Esophagus mucosa (tissue), 1 donor: ENCODE measurements at places on chromosomes 6 and 20.

- ATAC-seq: peak; percentile 64
Measured at GRCh38 chr20:51126337-51126736, 103.4 kb upstream of the KCNG1 start.

- ATAC-seq: no peak
Measured at GRCh38 chr6:196543-196942, 95.7 kb upstream of the DUSP22 start.

DNA sequence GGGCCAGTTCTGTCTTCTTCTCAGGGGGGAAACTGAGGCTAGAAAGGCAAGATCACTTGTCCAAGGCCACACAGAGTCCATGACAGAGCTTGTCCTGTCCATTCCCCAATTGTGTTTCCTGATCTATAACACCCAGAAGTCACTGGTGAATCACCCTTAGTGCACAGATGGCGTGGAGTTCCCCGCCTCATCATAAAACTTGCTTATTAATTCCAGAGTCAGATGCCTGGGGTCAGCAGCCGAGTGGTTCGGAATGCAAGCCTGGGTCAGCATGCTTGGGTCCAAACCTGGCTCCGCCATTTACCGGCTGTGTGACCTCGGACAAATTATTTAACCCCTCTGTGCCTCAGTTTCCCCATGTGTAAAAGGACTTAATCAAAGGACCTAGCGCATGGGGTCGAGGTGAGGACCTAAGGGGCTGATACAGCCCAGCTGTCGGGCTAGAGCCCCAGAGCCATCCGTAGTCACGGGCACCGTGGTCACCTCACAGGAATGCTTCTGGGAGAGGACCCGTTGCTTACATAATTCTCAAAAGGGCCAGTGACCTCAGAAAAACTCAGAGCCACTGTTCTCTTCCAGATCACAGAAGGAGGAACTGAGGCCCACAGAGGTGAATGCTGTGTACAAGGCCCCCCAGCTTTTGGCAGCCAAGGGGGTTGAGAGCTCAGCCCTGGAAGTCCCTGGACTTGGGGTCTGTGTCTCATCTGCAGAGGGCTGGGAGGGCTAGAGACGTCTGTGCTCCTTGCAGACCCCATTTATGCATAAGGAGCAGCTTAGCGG, 1.4 kb upstream of the ZBP1 start:
- ATAC-seq: no peak

GRCh38 chr6:129704708-129705107, 5.3 kb downstream of the ARHGAP18 start:
- no peak for ATAC-seq

- ATAC-seq: no peak
Measured at GRCh38 chr6:156098839-156099238, 643.2 kb upstream of the NOX3 start.

DNA sequence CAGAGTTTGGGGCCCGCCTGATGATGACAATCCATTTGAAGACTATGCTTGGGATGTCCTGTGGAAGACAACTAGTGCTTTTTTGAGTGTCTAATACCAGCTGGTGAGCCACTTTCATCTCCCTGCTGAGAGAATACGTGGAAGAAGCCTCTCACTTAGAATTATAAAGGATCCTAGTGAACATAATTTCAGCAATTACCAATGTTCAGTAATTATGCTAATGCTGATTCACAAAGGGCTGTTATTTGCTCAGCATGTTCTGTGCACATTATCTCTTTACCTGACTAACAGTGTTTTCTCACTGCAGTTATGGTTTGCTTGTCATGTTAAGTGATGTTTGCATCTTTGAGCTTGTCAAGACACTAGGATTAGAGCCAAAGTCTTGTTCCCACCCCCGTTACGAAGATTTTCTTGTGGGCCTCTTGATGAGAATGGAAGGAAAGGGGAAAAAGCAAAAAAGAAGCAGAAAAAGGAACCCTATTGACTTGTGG, 282.1 kb upstream of the CHD6 start:
- no peak for ATAC-seq

- ATAC-seq: no peak
Measured at GRCh38 chr20:16273812-16274555, 299.3 kb downstream of the KIF16B start.

DNA sequence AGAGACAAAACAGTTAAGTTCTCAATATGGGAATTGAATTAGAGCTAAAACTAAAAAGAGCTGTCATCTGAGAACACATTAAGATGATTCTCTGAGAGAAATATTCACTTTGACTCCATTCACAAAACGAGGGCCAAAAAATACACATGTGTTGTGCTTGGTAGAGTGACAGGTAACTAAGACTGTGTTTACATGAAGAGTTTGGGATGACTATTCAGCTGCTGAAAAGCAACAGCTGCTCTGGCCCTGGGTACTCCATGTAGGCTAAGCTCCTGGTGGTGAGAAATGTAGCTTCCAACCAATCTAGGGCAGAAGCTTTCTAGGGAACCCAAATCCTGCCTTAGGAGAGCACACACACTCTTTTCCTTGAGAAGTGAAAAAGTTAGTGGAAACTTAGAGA, 184.5 kb downstream of the COL21A1 start:
- no peak for ATAC-seq

DNA sequence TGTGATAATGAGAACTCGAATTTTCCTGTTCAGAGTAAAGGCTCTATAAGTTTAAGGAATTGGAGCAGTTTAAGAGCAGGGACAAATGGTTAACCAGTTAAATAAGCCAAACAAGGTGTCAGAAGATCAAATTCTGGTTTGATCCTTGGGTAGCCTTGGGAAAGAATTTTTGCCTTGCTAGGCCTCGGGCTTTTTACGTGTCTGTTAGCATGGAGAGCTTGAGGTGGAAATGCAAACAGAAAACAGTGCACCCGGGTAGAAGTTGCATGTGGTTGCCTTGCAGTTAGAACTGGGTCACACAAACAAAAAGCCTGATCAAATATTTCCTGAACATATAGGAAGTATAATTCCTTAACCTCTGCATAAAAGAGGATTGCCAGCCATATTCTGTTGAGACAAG, 58.3 kb downstream of the RIN2 start:
- ATAC-seq: no peak

DNA sequence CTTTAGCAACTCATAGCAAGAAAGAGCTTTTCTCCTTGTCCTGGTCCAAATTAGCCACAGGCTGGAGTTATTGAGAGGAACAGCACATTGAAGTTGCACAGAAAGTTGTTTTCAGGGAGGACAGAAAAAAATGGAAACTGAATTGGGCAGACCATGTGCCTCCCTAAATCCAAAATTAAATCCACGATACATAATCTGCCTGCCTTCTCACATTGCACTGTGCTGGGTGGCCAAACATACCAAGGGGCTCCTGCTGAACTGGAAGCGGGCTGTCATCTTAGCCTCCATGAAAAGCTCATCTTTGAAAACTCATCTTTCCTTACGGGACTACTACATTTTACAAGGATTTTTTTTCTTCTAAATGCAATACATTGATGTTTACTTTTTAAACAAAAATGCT, 59.9 kb downstream of the TNFAIP3 start:
- no peak for ATAC-seq

DNA sequence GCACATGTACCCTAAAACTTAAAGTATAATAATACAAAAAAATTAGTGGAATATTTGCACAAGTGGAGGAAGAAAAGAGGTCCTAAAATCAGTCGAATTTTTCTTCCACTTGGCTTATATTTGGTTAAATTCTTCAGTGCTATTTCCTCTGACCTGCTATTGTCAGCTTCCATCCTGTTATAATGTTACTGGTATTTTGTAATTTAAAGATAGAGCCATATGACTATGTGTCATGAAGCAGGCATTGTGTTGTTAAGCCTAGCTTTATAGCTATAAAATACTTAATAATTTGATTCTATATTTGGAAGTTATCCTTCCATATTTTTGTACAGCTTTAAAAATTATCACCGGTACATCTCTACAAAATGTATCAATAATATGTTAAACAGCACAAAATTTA, 455.9 kb upstream of the MARCKS start:
- no peak for ATAC-seq
